SJSA1 (cell line): ENCODE measurements at places on chromosomes 2 and 18. TPM values are rescaled to one million over a fixed set of nuclear protein-coding genes. Genes with fewer than 3 reads are reported as not detected.

DNA sequence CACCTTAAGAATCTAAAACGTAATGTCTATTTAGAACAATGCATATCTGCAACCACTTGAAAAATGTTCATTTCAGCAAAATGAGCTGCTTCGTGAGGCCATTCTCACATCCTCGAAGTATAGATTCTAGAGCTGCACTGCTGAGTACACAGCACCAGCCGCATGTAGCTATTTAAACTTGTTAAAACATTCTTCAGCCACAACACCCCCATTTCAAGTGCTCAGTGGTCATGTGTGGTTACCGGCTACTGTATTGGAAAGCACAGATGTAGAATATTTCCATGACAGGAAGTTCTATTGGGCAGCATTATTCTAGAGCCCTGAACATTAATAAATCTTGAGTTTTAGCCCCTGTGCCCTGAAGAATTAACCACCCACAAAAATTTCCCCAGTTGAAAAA lies 35.0 kb downstream of the SUMO1 start:
- H3K36me3 ChIP-seq = peaks cover 10% of the 10 kb centered on the region
- no peaks in the 10 kb centered on the region for H3K27me3 ChIP-seq
- no peak overlapping the region for H3K4me3 ChIP-seq
- no peak for DNase-seq
- H3K27ac ChIP-seq = no peak overlapping the region

The TEX44 gene
- not detected in 2 replicates for total RNA-seq

DNA sequence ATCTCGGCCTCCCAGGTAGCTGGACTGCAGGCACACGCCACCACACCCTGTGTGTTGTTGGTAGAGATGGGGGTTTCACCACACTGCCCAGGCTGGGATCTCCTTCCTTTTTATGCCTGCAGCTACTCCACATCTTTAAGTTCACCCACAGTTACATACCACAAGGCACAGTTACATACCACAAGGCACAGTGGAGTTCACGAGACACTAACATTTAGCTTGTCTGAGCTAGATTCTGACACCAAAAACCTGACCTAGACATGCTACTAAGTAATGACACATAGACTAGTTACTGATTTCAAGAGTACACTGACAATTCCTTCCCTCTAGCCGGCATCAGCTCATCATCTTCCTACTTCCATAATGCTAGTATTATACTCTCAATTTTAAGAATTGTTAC lies 4.3 kb downstream of the POLR2D start:
- peaks cover 61% of the 10 kb centered on the region for H3K36me3 ChIP-seq
- DNase-seq = no peak
- no peak overlapping the region for H3K27ac ChIP-seq
- 0 out of 2 replicates have a peak, but pooled peaks cover 9% of the 10 kb centered on the region for H3K4me1 ChIP-seq

DNA sequence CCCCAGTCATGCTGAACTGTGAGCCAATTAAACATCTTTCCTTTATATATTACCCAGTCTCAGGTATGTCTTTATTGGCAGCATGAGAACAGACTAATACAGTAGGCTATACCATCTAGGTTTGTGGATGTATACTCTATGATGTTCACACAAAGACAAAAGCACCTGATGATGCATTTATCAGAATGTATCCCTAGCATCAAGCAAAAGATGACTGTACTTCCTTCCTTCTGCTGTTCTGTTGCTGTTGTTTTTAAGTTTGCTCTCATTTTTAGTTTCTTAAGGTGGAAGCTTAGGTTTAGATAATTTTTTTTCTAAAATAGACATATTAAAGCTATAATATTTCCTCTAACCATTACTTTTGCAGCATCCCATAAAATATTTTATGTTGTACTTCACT lies 12.4 kb downstream of the ZSCAN30 start:
- H3K36me3 ChIP-seq = 0 out of 2 replicates have a peak, but pooled peaks cover under 1% of the 10 kb centered on the region
- no peak for DNase-seq
- H3K4me3 ChIP-seq = no peak overlapping the region
- H3K27ac ChIP-seq = no peak overlapping the region
- H3K4me1 ChIP-seq = peaks cover 12% of the 10 kb centered on the region

The GPR35 gene
- total RNA-seq = 0.13 TPM in 1 of 2 replicates, not detected in the other

The PSD4 gene
- 1.7 and 3.2 TPM in 2 replicates for total RNA-seq
